ENCODE measurements at places on chromosomes 7 and 10. TPM values are rescaled to one million over a fixed set of nuclear protein-coding genes. Genes with fewer than 3 reads are reported as not detected.

- no peaks in the 10 kb centered on the region for H3K4me1 ChIP-seq
- DNase-seq, result no peak
- no peak overlapping the region for H3K27ac ChIP-seq
- H3K4me3 ChIP-seq, result no peak overlapping the region
- H3K36me3 ChIP-seq, result peaks cover 10% of the 10 kb centered on the region
- H3K27me3 ChIP-seq, result no peaks in the 10 kb centered on the region
Measured at GRCh38 chr10:68665841-68666240, 55.2 kb upstream of the CCAR1 start.

DNA sequence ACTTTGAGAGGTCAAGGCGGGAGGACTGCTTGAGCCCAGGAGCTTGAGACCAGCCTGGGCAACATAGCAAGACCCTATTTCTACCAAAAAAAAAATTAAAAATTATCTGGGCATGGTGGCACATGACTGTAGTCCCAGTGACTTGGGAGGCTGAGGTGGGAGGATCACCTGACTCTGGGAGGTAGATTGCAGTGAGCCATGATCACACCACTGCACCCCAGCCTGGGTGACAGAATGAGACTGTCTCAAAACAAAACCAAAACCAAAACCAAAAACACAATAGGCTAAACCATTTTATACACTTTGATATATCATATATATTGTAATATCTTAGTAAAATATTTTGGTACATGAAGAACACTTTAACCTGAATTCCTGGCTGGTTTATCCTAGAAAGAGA, 101.6 kb downstream of the RAPGEF5 start:
- H3K36me3 ChIP-seq, result no peaks in the 10 kb centered on the region
- H3K4me1 ChIP-seq, result no peaks in the 10 kb centered on the region
- H3K27me3 ChIP-seq, result no peaks in the 10 kb centered on the region
- no peak for DNase-seq

DNA sequence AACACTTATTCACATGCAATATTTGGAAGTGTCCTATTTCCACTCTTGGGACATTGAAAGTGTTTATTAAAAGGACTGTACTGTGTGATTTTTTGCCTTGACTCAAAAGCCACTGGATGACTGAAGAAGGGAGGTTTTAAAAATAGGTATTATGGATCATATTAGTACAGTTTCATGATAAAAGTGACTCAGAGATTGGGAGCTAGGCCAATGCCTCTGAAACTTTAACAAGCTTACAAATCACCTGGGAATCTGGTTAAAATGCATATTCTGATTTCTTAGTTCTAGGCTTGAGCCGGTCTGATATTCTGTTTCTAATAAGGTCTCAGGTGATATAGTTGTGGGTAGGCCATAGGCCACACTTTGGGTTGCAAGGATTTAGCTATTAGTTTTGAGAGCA, 191.2 kb downstream of the PLXDC2 start:
- no peaks in the 10 kb centered on the region for H3K36me3 ChIP-seq
- no peaks in the 10 kb centered on the region for H3K4me1 ChIP-seq
- no peaks in the 10 kb centered on the region for H3K27me3 ChIP-seq

GRCh38 chr10:14220026-14220425, 110.7 kb downstream of the FRMD4A start:
- H3K36me3 ChIP-seq, result no peaks in the 10 kb centered on the region
- H3K4me3 ChIP-seq, result no peak overlapping the region
- no peaks in the 10 kb centered on the region for H3K27me3 ChIP-seq

- H3K27ac ChIP-seq, result no peak overlapping the region
- no peak for DNase-seq
Measured at GRCh38 chr7:4866528-4867496, 5.0 kb upstream of the PAPOLB start.

GRCh38 chr7:103063895-103064294, 10.7 kb downstream of the FBXL13 start:
- H3K27ac ChIP-seq, result no peak overlapping the region
- H3K36me3 ChIP-seq, result no peaks in the 10 kb centered on the region
- DNase-seq, result no peak
- H3K4me3 ChIP-seq, result no peak overlapping the region

DNA sequence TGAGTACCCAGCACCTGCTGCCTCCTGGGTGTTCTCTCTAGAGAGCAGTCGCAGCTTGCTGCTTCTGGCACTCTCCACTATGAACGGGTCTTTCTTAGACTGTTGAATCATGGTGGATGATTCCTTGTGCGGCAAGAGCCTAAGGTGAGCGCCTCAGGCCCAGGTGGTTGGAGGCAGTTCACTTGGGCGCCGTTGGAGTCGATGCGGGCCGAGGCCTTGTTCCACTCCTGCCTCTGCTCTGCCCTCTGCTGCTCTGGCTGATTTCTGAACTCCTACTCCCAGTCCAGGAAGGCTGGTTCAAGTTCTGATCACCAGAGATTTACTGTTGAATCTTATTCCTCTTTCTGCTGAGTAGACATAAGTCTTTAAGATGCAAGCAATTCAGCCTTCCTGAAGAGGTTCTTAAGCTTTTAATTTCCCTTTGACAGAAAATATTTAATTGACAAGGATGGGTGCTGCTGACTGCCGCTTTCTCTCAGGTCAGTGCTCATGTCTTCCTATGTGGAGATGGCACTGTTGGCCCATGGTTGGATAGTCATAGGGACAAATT, 10.4 kb downstream of the YKT6 start:
- H3K4me3 ChIP-seq, result no peak overlapping the region
- peaks cover 22% of the 10 kb centered on the region for H3K36me3 ChIP-seq
- no peaks in the 10 kb centered on the region for H3K27me3 ChIP-seq
- no peak overlapping the region for H3K27ac ChIP-seq
- no peaks in the 10 kb centered on the region for H3K4me1 ChIP-seq

GRCh38 chr7:111911166-111911961, 294.8 kb downstream of the DOCK4 start:
- H3K27me3 ChIP-seq, result no peaks in the 10 kb centered on the region
- no peaks in the 10 kb centered on the region for H3K4me1 ChIP-seq
- no peaks in the 10 kb centered on the region for H3K36me3 ChIP-seq
- no peak overlapping the region for H3K27ac ChIP-seq
- no peak overlapping the region for H3K4me3 ChIP-seq

- H3K4me3 ChIP-seq, result no peak overlapping the region
- H3K36me3 ChIP-seq, result no peaks in the 10 kb centered on the region
- H3K27me3 ChIP-seq, result no peaks in the 10 kb centered on the region
- no peaks in the 10 kb centered on the region for H3K4me1 ChIP-seq
- no peak overlapping the region for H3K27ac ChIP-seq
- DNase-seq, result no peak
Measured at GRCh38 chr10:94251098-94251497, 111.6 kb downstream of the NOC3L start.

GRCh38 chr7:67392596-67393438, 396.2 kb downstream of the TYW1 start:
- no peak for DNase-seq
- H3K4me3 ChIP-seq, result no peak overlapping the region
- no peak overlapping the region for H3K27ac ChIP-seq
- H3K27me3 ChIP-seq, result no peaks in the 10 kb centered on the region

DNA sequence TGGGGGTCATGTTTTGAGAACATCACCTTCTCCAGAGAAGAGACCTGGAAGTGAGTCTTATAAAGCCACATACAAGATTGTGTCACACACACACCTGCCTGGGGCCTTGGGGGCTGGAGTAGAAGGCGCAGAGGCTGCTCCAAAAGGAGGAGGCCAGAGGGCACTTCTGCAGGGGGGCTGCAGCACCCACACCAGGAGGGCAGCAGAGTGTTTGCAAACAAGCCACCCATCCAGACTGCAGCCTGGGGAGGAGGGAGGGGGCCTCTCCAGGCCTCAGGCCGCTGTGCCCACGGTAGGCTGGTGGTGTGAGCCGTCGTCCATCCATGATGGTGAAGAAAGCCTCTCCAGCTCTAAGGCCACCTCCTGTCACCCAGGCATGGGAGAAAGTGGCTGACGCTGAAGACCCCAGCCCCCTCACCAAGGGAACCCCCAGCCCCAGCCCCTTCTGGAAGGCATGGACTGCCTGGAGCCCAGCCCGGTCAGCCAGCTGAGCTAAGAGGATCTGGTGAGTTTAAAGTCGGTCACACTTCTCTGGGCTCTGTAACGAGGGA, 77.5 kb downstream of the FOXL3 start:
- H3K27ac ChIP-seq, result no peak overlapping the region
- H3K27me3 ChIP-seq, result no peaks in the 10 kb centered on the region
- no peaks in the 10 kb centered on the region for H3K36me3 ChIP-seq
- H3K4me3 ChIP-seq, result no peak overlapping the region
- DNase-seq, result no peak
- peaks cover 23% of the 10 kb centered on the region for H3K4me1 ChIP-seq

- H3K36me3 ChIP-seq, result no peaks in the 10 kb centered on the region
- no peaks in the 10 kb centered on the region for H3K4me1 ChIP-seq
- H3K4me3 ChIP-seq, result no peak overlapping the region
- H3K27me3 ChIP-seq, result no peaks in the 10 kb centered on the region
- DNase-seq, result no peak
Measured at GRCh38 chr7:133434246-133434865, 181.5 kb downstream of the EXOC4 start.

GRCh38 chr10:52143338-52143737, 170.7 kb upstream of the DKK1 start:
- no peaks in the 10 kb centered on the region for H3K27me3 ChIP-seq
- no peaks in the 10 kb centered on the region for H3K4me1 ChIP-seq
- H3K27ac ChIP-seq, result no peak overlapping the region
- no peak for DNase-seq

GRCh38 chr10:89940076-89940475, 238.7 kb downstream of the KIF20B start:
- H3K36me3 ChIP-seq, result no peaks in the 10 kb centered on the region
- DNase-seq, result no peak
- no peak overlapping the region for H3K27ac ChIP-seq
- H3K27me3 ChIP-seq, result no peaks in the 10 kb centered on the region
- no peak overlapping the region for H3K4me3 ChIP-seq

DNA sequence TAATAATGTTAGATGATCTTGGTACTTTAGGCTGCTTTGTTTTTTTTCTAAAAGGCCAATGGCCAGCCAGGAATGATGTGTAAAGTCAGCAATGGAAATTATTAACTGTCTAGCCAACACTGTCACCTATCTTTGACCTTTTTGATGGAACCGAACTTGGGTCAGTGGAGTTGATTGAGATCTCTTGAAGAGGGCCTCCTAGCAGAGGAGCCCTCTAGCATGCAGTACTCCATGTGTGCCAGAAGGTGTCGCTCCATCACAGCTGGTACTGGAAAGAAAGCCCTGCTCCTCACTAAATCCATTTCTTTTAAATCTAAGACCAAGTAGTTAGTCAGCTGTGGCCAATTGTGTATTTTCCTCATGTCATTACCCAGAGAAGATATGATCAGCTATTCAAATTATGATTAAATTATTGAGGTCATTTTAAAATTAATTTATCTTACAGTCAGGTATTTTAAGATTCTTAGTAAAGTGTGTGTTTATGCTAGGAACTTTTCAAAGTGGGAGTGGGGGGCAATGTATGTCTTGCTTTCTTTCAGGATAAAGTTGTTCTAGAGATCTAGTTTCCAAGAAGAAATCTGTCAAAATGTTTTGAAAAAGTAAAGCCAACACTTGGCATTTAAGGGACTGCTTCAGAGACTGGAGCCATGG, 33.1 kb upstream of the CROT start:
- H3K36me3 ChIP-seq, result no peaks in the 10 kb centered on the region
- no peak overlapping the region for H3K4me3 ChIP-seq
- no peak overlapping the region for H3K27ac ChIP-seq
- H3K4me1 ChIP-seq, result no peaks in the 10 kb centered on the region
- DNase-seq, result peak; percentile 25

- no peaks in the 10 kb centered on the region for H3K36me3 ChIP-seq
- no peak for DNase-seq
- H3K27me3 ChIP-seq, result no peaks in the 10 kb centered on the region
- no peaks in the 10 kb centered on the region for H3K4me1 ChIP-seq
- no peak overlapping the region for H3K27ac ChIP-seq
Measured at GRCh38 chr7:128781126-128781525, 5.5 kb upstream of the OPN1SW start.

DNA sequence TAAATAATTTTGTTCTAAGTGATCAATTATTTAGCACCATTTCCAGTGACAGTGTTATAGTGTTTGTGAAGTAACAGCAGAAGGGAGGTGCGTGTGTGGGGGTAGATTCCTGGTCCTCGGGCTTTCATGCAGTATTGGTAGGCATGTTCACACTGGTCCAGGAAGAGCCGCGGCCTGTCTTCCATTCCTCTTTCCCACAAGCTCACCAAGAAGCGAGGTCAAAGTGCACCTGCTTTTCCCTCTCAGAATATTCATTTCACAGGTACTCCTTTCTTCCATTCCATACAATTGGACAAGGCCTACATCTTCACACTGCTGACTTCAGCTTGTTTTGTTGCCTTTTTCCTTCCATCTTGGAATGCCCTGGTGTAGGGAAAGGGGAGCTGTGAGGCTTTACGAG, 151.8 kb upstream of the CELF2 start:
- H3K27ac ChIP-seq, result no peak overlapping the region
- H3K4me3 ChIP-seq, result no peak overlapping the region
- H3K36me3 ChIP-seq, result no peaks in the 10 kb centered on the region
- H3K27me3 ChIP-seq, result no peaks in the 10 kb centered on the region
- no peaks in the 10 kb centered on the region for H3K4me1 ChIP-seq
- DNase-seq, result no peak

GRCh38 chr7:130276796-130277762, 10.4 kb downstream of the CPA2 start:
- no peak overlapping the region for H3K4me3 ChIP-seq
- DNase-seq, result no peak
- no peaks in the 10 kb centered on the region for H3K27me3 ChIP-seq
- H3K27ac ChIP-seq, result no peak overlapping the region
- no peaks in the 10 kb centered on the region for H3K4me1 ChIP-seq
- no peaks in the 10 kb centered on the region for H3K36me3 ChIP-seq

DNA sequence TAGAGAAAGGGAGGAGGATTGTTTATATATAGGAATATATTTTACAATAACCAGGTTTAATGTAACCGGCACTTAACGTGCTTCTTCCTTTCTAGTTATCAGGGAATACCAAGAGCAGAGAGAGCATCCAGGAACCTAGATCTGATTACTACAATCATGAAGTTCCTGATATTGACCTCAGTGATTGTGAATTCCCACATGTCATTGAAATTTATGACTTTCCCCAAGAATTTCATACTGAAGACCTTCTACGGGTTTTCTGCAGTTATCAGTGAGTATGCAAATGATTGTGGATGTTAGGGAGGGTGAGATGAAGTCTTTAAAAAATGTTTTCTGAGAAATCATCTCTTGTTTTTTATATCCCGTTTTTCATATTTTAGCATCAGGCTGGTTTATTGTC, 36.6 kb downstream of the LOXL4 start:
- no peak for DNase-seq
- no peak overlapping the region for H3K27ac ChIP-seq
- peaks cover 33% of the 10 kb centered on the region for H3K36me3 ChIP-seq
- no peaks in the 10 kb centered on the region for H3K27me3 ChIP-seq
- no peaks in the 10 kb centered on the region for H3K4me1 ChIP-seq

GRCh38 chr7:79453266-79453557, 255 bp downstream of the MAGI2 start:
- DNase-seq, result no peak
- no peaks in the 10 kb centered on the region for H3K36me3 ChIP-seq
- no peak overlapping the region for H3K4me3 ChIP-seq

GRCh38 chr7:27151931-27152815, at the start of gene HOXA3:
Gene HOXA3 (minus strand): TSS chr7:27152583. CDS start chr7:27110640, 41,943 bp downstream.
- H3K36me3 ChIP-seq, result no peaks in the 10 kb centered on the region
- no peak within 1 kb of the TSS for H3K4me3 ChIP-seq
- H3K4me1 ChIP-seq, result peaks cover 39% of the 10 kb centered on the region
- no peak within 1 kb of the TSS for H3K27ac ChIP-seq
- H3K27me3 ChIP-seq, result peaks cover 71% of the 10 kb centered on the region

The LYZL2 gene
- not detected for total RNA-seq

The ITGA8 gene
- not detected for total RNA-seq

The PRF1 gene
- 11.1 TPM for total RNA-seq

The ASB10 gene
- total RNA-seq, result not detected

The MCM10 gene
- 0.08 TPM for total RNA-seq

The GRID1 gene
- total RNA-seq, result not detected

The FAM180A gene
- not detected for total RNA-seq

The ENTPD7 gene
- total RNA-seq, result 3.4 TPM
